ENCODE measurements at places on chromosomes 3 and 15.

DNA sequence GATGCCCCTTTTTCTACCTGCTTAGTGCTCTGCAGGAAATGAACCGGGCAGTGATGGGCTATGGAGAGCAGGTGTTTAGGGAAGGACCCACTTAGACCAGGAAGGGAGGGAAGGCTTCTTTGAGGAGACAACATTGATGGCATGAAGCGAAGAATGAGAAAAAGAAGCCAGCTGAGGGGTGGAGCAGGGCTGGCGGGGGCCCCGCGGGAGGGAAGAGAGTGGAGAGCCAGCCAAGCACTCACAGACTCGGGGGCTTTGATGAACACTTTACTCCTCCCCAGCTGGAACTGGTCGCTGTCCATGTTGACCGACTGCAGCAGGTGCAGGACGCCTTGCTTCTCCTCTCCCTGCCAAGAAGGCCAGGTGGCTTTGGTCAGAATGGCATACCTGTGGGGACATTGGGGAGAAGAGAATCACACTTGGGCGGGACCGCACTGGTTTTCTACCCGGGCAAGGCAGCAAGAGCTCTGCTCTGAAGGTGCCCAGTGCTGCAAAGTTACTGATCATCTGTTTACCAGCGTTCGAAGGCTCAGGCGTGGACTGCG lies 28.4 kb upstream of the LDHAL6B start:
- DNase-seq = no peak

- no peak for DNase-seq
These were observed 11.6 kb downstream of the PCSK6 start for GRCh38 chr15:101477851-101478362.

GRCh38 chr15:51580385-51580784 lies 42.2 kb downstream of the DMXL2 start:
- DNase-seq = no peak

DNA sequence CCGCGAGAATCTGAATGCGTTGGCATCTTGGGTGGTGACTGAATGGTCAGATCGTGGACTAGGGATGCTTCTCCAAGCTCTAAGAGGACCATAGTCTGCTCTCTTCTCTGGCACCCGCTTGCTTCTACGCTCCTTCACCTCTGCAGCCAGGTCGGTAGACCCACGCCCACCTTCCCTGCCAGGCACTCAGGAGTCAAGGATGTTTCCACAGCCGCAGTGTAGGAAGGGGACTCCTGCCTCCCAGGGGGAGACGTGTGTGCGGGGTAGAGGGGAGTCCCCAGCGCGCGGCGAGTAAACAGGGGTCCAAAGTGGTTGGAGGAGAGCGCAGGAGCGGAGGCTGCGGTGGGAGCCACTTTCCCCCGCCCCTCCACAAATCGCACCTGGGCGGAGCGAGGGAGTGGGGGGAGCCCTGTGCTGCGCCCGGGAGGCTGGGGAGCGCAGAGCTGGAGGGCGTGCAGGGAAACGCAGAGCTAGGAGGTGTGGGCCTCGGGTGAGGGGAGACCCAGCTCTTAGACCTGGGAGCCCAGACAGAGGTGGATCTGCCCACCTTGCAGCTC lies 1.7 kb downstream of the LRRC3B start:
- DNase-seq = no peak

- DNase-seq = no peak
These were observed 550.4 kb upstream of the CCDC54 start for GRCh38 chr3:106826791-106827311.

DNA sequence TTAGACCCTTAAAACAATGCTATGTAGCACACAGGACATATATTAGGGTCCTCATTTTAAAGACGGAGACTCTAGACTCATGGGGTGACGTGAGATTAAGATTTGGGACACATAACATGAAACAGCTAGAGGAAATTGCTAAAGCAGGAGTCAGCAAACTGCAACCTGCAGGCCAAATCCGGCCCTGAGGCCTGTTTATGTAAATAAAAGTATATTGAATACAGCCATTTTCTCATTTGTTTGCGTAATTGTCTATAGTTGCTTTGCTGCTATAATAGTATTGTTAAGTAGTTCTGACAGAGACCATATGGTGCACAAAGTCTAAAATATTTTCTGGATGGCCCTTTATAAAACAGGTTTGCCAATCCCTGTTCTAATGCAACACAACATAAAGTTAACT lies 115.5 kb downstream of the TMCO5A start:
- no peak for DNase-seq

GRCh38 chr3:156483426-156483825 lies 71.5 kb downstream of the SSR3 start:
- peak; percentile 12 for DNase-seq

GRCh38 chr3:148642616-148643015 lies 55.1 kb upstream of the AGTR1 start:
- DNase-seq = no peak

DNA sequence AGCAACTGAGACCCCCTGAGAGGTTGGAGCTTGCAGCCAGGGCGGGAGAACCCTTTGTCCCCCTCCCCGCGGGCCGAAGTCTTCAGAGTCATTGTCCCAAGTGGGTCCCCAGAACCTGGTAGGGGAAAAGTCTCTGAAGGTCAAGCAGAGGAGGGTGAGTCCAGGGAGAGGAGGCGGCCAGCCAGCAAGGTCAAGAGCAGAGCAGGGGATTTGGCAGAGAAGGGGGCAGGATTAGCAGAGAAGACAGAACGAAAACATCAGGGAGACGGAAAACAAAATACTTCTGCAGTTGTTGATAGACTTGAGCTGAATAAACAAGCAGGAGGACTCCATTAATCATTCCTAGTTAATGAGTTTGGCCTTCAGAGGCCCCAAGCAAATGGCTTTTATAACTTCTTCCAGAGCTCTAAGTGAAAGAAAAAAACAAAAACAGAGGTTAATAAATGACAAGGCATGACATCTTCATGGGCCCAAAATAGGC lies 66.7 kb downstream of the GRIP2 start:
- no peak for DNase-seq

DNA sequence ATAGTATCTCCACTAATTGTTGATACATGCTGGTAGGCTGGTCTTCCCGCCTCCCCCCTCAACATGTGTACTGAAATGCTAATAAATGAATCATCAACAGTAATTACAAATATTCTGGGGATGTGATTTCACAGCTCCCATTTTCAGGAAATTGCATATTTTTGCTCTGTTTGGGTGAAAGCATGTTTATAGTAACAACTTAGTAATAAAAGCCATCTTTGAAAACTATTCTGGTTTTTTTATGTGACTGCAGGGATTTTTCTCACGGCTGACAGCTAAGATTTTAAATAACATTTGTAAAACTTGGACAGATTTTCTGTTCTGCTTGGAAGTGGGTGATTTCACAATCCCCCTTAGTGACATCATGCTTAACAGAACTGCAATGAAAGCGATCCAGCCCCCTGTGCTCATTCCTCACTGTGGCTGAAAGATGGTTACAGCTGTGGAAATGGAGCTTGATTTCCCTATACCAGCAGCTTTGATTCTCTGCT lies 25.6 kb upstream of the FAM174B start:
- DNase-seq = no peak

DNA sequence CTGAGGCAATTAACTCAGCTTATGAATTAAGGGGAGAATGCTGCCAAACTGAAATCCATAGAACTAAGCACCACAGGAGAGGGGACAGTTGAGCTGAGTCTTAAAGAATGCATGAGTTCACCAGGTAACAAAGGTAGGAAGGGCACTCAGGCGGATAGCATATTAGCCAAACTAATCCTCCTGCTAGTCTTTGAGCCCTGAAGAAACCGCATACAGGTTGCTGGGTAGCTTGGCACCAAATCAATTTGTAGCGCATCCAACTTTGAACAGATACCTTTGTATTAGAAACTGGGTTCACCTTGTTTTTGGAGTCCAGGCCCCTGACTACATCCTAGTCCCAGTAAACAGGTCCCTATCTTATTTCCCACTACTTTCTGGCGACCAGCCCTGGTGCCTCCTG lies 93.7 kb downstream of the FRMD4B start:
- DNase-seq = no peak

DNA sequence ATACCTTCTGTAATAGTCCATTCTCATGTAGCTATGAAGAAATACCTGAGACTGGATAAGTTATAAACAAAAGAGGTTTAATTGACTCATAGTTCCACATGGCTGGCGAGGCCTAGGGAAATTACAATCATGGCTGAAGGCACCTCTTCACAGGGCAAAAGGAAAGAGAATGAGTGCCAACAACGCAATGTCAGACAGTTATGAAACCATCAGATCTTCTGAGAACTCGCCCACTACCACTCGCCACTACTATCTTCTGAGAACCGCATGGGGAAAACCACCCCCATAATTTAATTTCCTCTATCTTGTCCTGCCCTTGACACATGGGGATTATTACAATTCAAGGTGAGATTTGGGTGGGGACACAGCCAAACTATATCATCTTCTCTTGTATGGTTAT lies 406.8 kb upstream of the CBLB start:
- DNase-seq = no peak

DNA sequence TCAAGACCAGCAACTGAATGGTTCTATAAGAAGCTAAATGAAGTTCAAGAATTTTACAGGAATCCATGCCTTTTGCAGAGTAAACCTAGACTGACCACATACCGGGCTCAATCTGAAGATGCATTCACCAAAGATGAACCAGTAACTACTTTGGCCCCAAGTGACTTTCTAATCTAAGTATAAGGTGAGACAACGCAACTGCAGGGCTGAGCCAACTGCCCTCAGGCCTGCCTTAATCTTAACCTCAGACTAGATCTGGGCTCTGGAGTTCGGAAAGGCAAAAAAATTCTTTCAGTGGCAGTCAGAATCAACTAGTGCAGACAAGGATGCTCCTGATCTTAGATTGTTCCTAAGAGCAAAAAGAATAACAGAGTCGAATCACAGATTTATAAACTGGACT lies 48.3 kb downstream of the EXD1 start:
- no peak for DNase-seq

- DNase-seq = no peak
These were observed 7.1 kb downstream of the GPD1L start for GRCh38 chr3:32113566-32113965.
